Natural killer cell treated with Interleukin-12 subunit alpha and Interleukin-12 subunit beta and Interleukin-15 and Interleukin-18, amount 100 ng/mL, for 72 hours (primary cell): ENCODE measurements at places on chromosomes 1 and 21. TPM values are rescaled to one million over a fixed set of nuclear protein-coding genes. Genes with fewer than 3 reads are reported as not detected.
A peak's percentile ranks its signal among the peaks of the same experiment; 100 is the strongest.

The S100A5 gene
- total RNA-seq: not detected

DNA sequence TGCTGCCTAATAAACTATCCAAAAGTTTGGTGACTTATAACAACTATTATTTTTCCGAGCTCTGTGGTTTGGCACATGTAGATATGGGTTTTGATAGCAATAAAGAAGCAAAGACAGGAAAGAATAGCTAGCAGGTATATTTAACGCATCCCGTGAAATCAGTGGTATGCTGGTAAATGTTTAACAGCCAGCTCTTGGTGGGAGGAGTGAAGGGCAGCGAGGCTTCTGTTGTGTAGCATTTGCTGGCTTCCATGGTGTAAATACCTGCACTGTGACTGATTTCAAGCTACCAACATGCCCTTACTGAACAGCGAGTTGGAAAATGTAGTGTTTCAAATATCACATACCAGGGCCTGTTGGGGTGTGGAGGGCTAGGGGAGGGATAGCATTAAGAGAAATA lies 291.0 kb downstream of the PRDM2 start:
- peaks cover 42% of the 10 kb centered on the region for H3K27me3 ChIP-seq
- no peaks in the 10 kb centered on the region for H3K36me3 ChIP-seq
- H3K27ac ChIP-seq: no peak overlapping the region
- no peaks in the 10 kb centered on the region for H3K4me1 ChIP-seq
- H3K4me3 ChIP-seq: no peak overlapping the region

GRCh38 chr1:64490213-64490818 lies 20.4 kb downstream of the CACHD1 start:
- no peak overlapping the region for H3K4me3 ChIP-seq
- H3K27me3 ChIP-seq: peaks cover 12% of the 10 kb centered on the region
- H3K36me3 ChIP-seq: no peaks in the 10 kb centered on the region
- no peaks in the 10 kb centered on the region for H3K4me1 ChIP-seq
- DNase-seq: no peak

DNA sequence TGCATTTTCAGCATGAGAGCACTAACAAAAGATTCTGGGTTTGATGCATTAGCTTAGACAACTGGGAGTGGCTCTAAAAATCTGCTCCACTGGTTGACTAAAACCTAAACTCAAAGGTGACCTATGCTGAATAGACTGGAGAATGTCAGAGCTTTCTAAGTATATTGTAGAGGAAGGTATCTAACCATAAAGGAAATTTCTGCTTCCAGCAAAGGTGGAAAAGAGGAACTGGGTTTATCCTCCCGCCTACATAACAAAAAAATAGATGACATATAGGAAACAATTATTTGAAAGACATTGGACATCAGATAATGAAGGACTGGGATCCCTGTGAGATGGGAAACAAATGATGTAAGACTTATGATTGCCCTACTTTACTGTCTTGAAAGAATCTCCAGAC lies 35.8 kb upstream of the CR2 start:
- no peak overlapping the region for H3K27ac ChIP-seq
- peaks cover 4% of the 10 kb centered on the region for H3K4me1 ChIP-seq
- peaks cover 36% of the 10 kb centered on the region for H3K27me3 ChIP-seq
- H3K36me3 ChIP-seq: peaks cover 6% of the 10 kb centered on the region
- no peak for DNase-seq

DNA sequence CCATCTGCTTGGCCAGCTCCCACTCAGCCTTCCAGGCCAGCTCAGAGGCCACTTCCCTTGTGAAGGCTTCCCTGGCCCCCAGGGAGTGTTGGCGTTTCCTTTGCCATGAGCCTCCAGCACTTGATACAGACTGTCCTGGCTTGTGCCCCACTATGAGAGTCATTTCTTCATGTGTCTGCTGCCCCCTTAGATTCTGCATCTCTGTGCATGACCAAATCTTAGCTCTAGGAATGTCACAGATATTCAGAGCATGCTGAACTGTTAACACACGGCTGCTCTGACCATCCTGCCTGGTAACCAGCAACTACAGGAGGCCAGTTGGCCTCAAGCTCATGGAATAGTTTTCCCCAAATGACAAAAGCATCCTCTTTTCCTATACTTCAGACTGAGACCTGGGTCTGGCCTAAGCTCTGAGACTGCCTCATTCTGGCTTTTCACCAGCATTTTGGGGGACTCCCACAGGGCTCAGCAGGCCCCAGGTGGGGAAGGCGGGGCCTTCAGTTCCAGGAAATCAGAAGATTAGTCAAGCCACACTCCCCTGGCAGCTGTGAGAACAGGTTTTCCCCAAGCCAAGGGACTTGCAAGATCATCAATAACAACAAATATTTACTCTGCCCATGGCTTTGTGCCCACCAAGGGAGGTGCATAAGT lies 182.6 kb upstream of the EDN2 start:
- DNase-seq: no peak
- H3K36me3 ChIP-seq: no peaks in the 10 kb centered on the region
- H3K27me3 ChIP-seq: no peaks in the 10 kb centered on the region
- H3K27ac ChIP-seq: peak overlapping the region; percentile 61

The CASQ2 gene
- total RNA-seq: not detected
